ENCODE measurements at places on chromosomes 13 and 19.

GRCh38 chr19:42455086-42455485 is 12.3 kb upstream of the CXCL17 start:
- no peak for DNase-seq

GRCh38 chr13:80400865-80401426 is 60.0 kb upstream of the SPRY2 start:
- DNase-seq = no peak

DNA sequence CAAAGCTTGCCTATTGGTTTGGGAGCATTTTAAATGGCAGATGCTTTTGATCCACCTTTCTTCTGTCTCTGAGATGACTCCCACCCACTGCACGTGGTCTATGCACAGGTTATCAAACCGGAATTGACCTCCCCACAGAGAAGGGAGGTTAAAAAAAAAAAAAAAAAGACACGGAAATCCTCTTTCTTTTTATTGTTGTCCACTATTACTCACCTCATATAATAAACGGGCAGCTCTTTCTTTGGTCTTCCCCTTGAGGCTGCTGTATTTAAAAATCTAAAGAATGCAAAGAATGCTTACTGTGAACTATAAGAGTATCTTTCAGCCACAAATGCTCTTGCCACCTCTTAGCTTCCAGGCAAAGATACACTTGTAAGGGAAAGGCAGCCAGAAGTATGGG is 329.7 kb downstream of the NDFIP2 start:
- no peak for DNase-seq

DNA sequence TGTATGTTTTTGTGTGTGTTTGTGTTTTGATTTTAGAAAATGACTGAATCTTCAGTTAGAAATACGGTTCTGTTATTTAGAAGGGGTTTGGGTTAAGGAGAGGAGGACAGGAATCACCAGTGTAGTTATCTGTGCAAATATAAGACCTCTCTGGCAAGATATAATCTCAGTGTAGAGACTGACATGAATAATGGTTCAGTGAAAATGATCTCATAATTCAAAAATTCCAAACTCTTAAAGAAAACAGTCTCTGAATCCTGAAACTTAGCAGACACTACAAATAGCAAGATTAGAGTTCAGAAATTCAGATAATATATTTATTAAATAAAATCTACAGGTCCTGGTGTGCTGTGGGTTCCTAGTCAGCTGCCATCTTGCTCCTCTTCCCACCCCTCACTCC is 73.5 kb downstream of the PDS5B start:
- no peak for DNase-seq

DNA sequence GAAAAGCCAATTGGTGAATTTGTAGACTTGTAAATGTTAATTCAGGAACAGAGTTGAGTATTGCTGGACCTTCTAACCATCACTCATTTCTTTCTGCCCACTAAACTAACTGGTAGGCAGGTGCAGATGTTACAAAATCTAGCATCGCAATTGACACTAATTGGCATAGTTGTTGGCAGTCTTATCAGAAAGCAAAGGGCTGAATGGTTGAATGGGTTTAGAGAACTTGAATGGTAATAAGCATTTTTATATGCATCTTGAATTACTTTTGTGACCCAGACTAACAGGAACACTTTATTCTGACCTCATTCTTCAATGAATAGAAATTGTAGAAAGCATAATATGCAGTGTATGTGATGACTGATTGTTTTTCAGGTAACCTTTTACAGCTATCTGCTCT is 189.1 kb downstream of the GGACT start:
- no peak for DNase-seq

- DNase-seq = no peak
Measured at GRCh38 chr13:81171065-81171647, 830.2 kb upstream of the SPRY2 start.

DNA sequence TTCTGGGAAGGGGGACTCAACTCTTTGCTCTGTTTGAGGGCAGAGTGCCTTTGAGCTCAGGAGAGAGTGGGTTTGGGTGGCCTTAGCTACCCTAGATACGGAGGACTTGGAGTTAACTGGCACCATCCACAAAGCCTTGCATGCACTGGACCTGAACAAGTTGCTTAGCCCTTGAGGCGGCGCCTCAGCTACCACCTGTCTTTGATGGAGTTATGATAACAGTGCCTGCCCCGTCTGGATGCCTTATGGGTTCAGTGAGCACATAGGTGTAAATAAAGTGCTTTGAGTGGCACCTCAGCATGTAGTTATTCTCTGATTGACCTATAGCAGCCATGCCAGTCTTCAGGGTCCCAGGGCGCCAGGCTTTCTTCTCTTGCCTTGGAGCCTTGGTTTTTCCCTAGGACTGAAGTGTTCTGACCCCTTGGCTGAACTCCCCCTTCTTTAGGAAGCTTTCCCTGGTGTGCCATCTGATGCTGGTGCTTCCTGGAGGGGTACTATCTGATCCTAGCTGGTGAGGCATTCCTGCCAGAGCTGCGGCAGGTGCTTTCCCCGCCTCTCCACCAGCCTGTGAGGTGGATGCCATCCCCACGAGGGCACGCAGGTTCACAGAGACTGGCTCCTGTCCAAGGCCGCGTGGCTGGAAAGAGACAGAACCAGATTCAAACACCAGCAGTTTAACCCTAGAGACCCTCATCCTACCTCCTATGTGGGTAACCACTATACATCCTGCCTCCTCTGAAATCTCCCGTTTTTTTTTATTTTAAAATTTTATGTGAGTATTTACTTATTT is 5.8 kb downstream of the BCKDHA start:
- no peak for DNase-seq

DNA sequence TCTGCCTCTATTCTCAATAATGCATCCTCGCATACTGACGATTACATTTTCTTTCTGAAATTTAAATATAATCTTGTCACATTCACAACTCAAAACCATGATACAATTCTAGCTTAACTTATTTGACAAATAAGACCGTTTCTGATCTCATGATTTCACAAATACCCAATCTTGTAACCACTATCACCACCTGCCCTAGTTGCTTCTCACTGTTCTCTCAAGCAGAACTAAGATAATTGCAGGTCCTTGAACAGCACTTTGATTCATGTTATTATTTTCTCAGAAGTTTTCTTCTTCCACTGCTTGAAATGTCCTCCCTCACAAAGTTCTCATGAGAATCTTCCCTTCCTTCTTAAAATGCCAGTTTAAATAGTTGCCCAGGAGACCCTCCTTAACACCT is 211.4 kb downstream of the PCDH9 start:
- no peak for DNase-seq

DNA sequence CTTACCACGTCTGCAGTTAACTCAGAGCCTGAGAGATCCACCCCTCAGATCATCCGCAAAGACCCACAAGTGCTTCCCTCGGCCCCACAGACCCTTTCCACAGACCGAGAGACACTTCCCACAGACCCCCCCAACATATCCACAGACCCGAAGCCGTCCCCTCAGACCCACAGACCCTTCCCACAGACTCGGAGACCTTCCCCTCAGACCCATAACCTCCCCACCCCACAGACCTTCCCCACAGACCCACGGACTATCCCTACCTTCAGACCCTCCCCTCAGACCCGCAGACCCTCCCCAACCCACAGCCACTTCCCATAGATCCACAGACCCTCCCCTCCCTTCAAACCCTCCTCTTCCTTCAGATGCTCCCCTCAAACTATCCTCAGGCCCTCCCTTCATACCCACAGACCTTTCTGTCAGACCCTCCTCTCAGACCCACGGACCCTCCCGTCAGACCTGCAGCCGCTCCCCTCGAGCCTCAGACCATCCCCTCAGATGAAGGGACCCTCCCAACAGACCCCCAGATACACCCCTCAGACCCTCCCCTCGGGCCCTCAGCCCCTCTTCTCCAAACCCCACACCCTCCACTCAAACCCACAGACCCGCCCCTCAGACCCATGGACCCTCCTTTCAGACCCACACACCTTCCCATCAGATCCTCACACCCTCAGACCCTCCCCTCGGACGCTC is 20.1 kb upstream of the TFDP1 start:
- no peak for DNase-seq

- no peak for DNase-seq
Measured at GRCh38 chr19:4232614-4233281, 3.4 kb downstream of the EBI3 start.

GRCh38 chr19:2214251-2214650 is 21.9 kb downstream of the PLEKHJ1 start:
- DNase-seq = no peak

DNA sequence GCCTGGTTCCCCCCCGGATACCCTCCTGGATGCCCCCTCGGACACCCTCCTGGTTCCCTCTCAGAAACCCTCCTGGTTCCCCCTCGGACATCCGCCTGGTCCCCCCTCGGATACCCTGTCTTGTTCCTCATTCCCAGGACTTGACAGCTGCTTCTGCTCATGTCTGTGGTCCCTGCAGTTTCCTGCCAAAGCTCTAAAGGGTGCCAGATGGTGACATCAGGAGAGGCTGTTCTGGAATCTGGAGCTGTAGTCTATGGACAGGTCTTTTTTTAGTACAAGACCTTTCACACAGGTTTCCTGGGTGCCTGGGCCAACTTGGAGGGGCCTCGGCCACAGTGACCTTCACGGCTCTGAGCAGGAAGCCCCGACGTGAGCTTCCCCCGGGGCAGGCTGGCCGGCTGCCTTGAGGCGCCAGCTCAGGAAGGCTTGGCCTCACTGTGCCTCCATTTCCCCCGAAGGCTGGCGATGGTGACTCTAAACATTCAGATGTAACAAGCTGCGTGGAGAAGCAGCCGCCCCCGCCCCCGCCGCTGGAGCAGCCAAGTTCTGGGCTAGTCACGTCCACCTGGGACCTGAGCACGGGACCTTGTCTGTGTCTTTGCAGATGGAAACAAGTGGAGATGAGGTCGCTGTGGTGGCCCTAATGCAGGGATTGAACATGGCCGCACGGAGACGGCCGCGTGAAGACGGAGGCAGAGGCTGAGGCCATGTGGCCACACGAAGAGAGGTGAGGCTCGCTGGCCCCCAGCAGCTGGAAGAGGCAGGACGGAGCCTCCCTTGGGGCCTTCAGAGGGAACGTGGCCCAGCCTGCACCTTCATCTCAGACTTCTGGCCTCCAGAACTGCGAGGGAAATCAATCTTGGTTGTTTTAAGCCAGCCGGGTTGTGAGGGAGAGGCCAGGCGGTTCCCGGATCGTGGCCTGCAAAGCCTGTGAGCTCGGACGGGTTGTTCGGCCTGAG is 12.7 kb downstream of the SGTA start:
- no peak for DNase-seq

GRCh38 chr19:48310227-48310626 is 15.1 kb upstream of the EMP3 start:
- DNase-seq = no peak

GRCh38 chr13:78786459-78786858 is 127.5 kb upstream of the OBI1 start:
- DNase-seq = no peak

DNA sequence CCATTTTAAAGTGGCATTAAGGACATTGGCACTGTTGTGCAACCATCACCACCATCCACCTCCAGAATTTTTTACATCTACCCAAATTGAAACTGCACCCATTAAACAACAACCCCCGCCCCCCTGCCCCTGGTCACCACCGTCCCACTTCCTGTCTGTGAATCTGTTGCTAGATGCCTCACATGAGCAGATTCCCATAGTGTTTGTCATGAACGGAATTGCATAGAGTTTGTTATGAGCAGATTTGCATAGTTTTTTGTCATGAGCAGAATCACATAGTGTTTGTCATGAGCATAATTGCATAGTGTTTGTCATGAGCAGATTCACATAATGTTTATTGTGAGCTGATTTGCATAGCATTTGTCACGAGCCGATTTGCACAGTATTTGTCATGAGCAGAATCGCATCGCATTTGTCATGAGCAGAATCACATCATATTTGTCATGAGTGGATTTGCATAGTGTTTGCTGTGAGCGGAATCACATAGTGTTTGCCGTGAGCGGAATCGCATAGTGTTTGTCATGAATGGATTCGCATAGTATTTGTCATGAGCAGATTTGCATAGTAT is 54.0 kb upstream of the GTF3A start:
- DNase-seq = no peak
